Activated CD8-positive, alpha-beta T cell treated with anti-CD3 and anti-CD28 coated beads, Interleukin-2, amount 10 ng/mL, durations not matched to agents 7 days and 5 days (primary cell): ENCODE measurements at places on chromosomes 1 and 21.

DNA sequence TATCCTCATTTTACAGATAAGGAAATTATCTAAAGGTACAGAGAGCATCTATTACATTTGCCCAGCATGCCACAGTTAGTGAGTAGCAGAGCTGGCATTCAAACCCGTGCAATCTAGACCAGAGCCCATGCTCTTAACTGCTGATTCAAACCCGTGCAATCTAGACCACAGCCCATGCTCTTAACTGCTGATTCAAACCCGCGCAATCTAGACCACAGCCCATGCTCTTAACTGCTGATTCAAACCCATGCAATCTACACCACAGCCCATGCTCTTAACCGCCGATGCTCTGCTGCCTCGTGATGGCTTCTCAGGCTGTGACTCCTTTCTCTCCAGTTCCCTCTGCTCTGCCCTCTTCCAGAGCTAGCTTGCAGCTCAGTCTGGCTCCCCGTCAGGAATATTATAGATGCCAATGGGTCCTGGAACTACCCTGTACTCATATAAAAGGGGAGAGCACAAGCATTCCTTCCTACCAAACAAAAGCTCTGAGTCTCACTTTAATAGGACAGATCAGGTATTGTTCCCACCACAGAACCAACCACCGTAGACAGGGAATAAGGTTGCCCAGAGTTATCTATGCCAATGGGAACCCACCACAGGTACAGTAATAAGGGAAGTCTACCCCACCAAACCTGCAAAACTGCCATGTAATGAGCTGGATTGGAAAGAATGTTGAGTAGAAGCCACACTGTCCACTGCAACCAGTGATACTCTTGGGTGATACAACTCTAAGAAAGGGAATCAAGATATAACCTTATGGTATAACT is 78.4 kb downstream of the SMYD3 start:
- peaks cover 3% of the 10 kb centered on the region for H3K36me3 ChIP-seq
- no peak overlapping the region for H3K27ac ChIP-seq
- no peak overlapping the region for H3K4me3 ChIP-seq
- peaks cover 7% of the 10 kb centered on the region for H3K4me1 ChIP-seq

- peaks cover 18% of the 10 kb centered on the region for H3K4me1 ChIP-seq
- H3K27me3 ChIP-seq, result peaks cover 11% of the 10 kb centered on the region
These were observed 22.9 kb upstream of the DISC1 start for GRCh38 chr1:231603598-231604275.

- no peaks in the 10 kb centered on the region for H3K27me3 ChIP-seq
- no peak overlapping the region for H3K4me3 ChIP-seq
- no peak for DNase-seq
- H3K27ac ChIP-seq, result no peak overlapping the region
- H3K36me3 ChIP-seq, result peaks cover 16% of the 10 kb centered on the region
These were observed 151.8 kb downstream of the EIF4G3 start for GRCh38 chr1:21024918-21025317.

DNA sequence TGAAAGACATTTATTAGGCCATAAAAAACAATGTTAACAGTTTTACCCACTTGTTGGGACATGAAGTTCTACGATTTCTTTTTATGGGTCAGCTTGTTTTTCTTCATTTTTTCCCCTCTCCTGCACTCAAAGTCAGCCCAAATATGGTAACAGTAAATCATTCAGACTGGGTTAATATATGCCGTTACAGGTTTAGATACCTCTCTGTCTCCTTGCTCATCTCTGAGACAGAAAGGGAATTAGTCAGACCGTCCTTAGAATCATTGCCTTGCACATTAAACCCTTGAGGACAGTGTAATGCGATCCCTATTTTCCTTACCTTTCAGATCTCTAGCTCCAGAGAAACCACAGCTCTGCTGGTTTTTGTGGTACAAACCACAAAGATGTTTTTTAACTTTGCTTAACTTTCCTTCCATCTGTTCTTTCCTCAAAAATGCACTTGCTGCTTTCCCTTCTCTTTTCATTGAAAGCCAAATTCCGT is 613.3 kb downstream of the PLPP3 start:
- no peak overlapping the region for H3K27ac ChIP-seq
- H3K36me3 ChIP-seq, result no peaks in the 10 kb centered on the region
- H3K27me3 ChIP-seq, result no peaks in the 10 kb centered on the region
- H3K4me1 ChIP-seq, result no peaks in the 10 kb centered on the region

GRCh38 chr1:238226810-238227209 is 336.1 kb upstream of the ZP4 start:
- H3K36me3 ChIP-seq, result no peaks in the 10 kb centered on the region
- no peaks in the 10 kb centered on the region for H3K4me1 ChIP-seq
- DNase-seq, result no peak
- H3K27me3 ChIP-seq, result no peaks in the 10 kb centered on the region
- no peak overlapping the region for H3K27ac ChIP-seq

DNA sequence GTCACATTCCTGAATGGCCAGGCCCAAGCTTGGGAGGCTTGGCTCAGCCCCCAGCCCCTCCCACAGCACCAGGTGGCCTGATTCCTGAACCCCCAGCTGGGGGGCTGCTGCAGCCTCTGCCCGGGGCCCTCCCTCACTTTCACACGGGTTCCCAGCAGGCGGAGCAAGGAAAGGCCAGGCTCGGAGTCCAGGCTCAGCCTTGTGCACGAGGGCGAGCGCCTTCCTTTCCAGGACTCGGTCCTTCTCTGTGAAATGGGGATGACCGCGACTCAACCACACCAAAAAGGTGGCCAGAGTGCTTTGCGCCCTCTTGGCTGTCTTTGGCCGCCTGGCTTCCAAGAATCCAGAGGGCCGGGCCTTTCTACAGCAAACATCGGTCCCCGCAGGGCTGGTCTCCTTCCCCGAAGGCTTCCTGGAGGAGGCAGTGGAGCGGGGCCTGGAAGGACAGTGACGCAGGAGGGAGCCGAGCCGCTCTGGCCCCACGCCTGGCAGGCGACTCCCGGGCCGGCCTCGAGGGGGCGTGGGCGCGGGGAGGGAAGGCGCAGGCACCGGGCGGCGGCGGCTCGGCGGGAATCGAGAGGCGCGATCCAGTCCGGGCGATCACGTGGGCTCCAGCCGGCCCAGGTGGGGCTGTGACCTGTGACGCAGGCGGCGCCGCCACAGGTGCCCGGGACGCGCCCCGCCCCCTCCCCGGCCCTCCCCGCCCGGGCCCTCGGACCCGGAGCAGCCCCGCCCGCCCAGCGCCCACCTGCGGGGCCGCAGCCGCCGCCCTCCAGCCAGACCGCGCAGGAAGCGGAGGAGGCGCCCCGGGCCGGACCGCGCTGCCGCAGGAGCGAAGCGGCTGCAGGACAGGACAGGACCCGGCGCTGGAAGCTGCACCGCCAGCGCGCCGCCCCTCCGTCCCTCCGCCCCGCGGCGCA is at the start of gene ARHGEF16:
TSS of gene ARHGEF16 (plus strand) at position 775 of the 920 bp plus-strand sequence. CDS start 8,420 bp downstream, outside the sequence.
- no peaks in the 10 kb centered on the region for H3K36me3 ChIP-seq
- DNase-seq, result no peak
- peaks cover 2% of the 10 kb centered on the region for H3K4me1 ChIP-seq
- peaks cover 2% of the 10 kb centered on the region for H3K27me3 ChIP-seq
- no peak within 1 kb of the TSS for H3K27ac ChIP-seq
- no peak within 1 kb of the TSS for H3K4me3 ChIP-seq

- H3K36me3 ChIP-seq, result no peaks in the 10 kb centered on the region
- H3K27me3 ChIP-seq, result peaks cover 13% of the 10 kb centered on the region
- no peak overlapping the region for H3K27ac ChIP-seq
These were observed 8.7 kb downstream of the TENT5B start for GRCh38 chr1:27003745-27004470.

- H3K27ac ChIP-seq, result no peak overlapping the region
- DNase-seq, result no peak
- H3K27me3 ChIP-seq, result no peaks in the 10 kb centered on the region
- peaks cover 30% of the 10 kb centered on the region for H3K36me3 ChIP-seq
- no peak overlapping the region for H3K4me3 ChIP-seq
These were observed 79.0 kb downstream of the GTF2B start for GRCh38 chr1:88812366-88812765.

DNA sequence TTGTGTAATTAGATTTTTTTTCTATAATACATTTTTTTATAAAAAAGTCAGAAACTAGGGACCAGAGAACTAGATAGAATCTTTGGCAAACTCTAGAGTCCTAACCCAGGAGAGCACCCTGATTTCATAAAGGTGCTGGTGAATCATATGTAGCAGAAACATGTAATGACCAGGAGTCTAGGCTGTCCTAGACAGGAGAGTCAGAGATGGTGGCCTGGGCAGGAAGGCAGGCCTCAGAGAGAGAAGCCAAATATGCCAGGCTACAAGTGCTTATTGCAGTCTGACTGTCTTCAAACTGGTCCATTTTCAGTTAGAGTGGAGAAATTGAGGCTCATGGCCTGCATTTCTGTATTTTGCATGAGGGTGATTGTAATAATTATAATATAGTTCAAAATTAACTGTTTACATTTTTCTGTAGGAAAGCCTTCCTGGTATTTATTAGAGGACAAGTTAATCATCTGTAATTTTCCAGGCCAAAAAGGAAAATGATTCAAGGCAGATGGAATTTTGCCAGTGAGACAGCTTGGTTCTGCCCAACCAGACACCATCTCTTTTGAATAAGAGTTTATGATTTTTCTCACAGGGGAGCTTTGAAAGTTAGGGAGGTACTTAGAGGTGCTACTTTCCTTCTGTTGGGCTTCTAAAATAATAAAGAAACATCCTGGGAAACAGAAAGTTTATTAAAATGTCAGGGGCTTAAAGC is 129.8 kb downstream of the S1PR1 start:
- DNase-seq, result no peak
- peaks cover 10% of the 10 kb centered on the region for H3K4me1 ChIP-seq
- H3K36me3 ChIP-seq, result no peaks in the 10 kb centered on the region

DNA sequence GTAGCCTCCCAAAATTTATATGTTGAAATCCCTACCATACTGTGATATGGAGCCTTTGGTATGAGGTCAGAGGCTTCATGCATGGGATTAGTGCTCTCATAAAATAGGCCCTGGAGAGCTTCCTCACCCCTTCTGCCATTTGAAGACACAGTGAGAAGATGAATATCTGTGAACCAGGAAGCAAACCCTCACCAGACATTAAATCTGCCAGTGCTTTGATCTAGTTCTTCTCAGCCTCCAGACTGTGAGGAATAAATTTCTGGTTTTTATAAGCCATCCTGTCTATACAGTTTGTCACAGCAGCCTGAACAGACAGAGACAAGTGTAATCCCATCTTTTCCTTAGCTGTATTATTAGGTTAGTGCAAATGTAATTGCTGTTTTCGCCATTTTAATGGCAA is 88.4 kb downstream of the OLFML2B start:
- DNase-seq, result no peak
- no peaks in the 10 kb centered on the region for H3K27me3 ChIP-seq
- H3K4me1 ChIP-seq, result peaks cover 30% of the 10 kb centered on the region
- H3K27ac ChIP-seq, result no peak overlapping the region
- H3K4me3 ChIP-seq, result no peak overlapping the region
- peaks cover 14% of the 10 kb centered on the region for H3K36me3 ChIP-seq

- H3K4me1 ChIP-seq, result peaks cover 10% of the 10 kb centered on the region
- no peak overlapping the region for H3K4me3 ChIP-seq
These were observed 9.8 kb downstream of the SDHC start for GRCh38 chr1:161324020-161324419.

GRCh38 chr21:29920938-29921337 is 18.9 kb downstream of the GRIK1 start:
- H3K27ac ChIP-seq, result no peak overlapping the region
- H3K36me3 ChIP-seq, result no peaks in the 10 kb centered on the region
- no peaks in the 10 kb centered on the region for H3K27me3 ChIP-seq

- peak overlapping the region; percentile 99 for H3K27ac ChIP-seq
- H3K4me1 ChIP-seq, result peaks cover 44% of the 10 kb centered on the region
- no peak for DNase-seq
- peak overlapping the region; percentile 100 for H3K4me3 ChIP-seq
- H3K36me3 ChIP-seq, result peaks cover 66% of the 10 kb centered on the region
These were observed 725 bp downstream of the RTCA start for GRCh38 chr1:100266741-100267140.

- H3K4me1 ChIP-seq, result peaks cover 5% of the 10 kb centered on the region
- H3K4me3 ChIP-seq, result no peak overlapping the region
- no peak for DNase-seq
- H3K27ac ChIP-seq, result no peak overlapping the region
- no peaks in the 10 kb centered on the region for H3K27me3 ChIP-seq
These were observed 169.3 kb downstream of the SEC16B start for GRCh38 chr1:177800400-177801088.

DNA sequence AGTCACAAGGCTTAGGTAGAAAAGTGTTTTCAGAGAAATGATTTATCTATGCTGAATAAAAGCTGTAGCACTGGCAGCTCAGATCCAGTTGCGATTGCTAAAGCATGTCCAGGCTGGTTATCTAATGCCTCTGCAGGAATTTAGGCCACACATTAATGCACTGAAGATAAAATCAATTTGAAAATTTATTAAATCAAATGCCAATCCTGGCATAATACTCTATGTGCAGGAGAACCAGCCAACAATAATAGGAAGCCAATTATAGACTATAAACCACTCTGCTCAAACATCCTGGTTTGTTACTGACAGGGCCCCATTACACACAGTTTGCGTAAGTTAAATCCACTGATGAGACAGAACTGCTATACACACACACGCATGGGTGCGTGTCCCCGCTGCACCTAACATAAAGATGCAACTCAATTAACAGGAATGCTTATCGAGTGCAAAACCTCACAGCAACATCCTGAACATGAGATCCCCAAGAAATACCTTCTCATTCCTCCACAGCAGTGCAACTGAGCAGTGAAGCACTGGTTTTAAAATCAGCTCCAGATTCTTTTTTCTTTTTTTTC is 40.6 kb downstream of the PTP4A2 start:
- no peak overlapping the region for H3K27ac ChIP-seq
- peaks cover 13% of the 10 kb centered on the region for H3K4me1 ChIP-seq
- peaks cover 15% of the 10 kb centered on the region for H3K36me3 ChIP-seq
- DNase-seq, result no peak
- no peaks in the 10 kb centered on the region for H3K27me3 ChIP-seq
- no peak overlapping the region for H3K4me3 ChIP-seq

DNA sequence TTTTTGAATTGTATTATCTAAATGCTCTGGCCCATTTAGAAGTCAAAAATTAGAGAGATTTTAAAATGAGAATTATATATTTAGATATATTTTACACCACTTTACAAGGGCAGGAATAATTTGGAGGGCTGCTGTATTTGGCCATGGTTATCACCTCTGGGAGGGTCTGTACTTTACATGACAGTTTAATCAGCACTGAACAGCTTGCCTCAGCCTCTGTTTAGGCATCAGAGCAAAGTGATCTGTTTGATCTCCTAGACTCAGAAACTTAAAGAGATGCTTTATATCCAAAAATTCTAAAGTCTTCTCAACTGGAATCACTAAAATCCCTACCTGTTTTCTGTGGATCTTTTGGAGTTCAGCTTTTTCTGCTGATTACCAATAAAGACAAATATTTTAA is 5.4 kb upstream of the SPTA1 start:
- H3K4me3 ChIP-seq, result no peak overlapping the region
- H3K27ac ChIP-seq, result no peak overlapping the region
- no peaks in the 10 kb centered on the region for H3K4me1 ChIP-seq
- no peaks in the 10 kb centered on the region for H3K36me3 ChIP-seq
- no peak for DNase-seq
- peaks cover 10% of the 10 kb centered on the region for H3K27me3 ChIP-seq

DNA sequence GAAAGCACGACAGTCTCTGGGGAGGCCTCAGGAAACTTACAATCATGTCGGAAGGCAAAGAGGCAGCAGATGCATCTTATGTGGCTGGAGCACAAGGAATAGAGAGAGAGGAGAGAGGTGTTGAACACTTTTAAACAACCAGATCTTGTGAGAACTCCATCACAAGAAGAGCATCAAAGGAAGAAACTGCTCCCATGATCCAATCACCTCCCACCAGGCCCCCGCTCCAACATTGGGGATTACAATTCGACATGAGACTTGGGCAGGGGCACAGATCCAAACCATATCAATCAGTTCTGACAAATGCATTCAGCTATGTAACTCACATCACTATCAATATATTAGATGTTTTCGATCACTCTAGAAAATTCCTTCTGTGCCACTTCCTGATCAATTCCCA is 37.6 kb downstream of the ETS2 start:
- DNase-seq, result no peak
- no peak overlapping the region for H3K4me3 ChIP-seq
- no peaks in the 10 kb centered on the region for H3K27me3 ChIP-seq
- H3K4me1 ChIP-seq, result no peaks in the 10 kb centered on the region
